ENCODE measurements at places on chromosomes 7 and 10. TPM values are rescaled to one million over a fixed set of nuclear protein-coding genes. Genes with fewer than 3 reads are reported as not detected.

RBP4 gene
- 58.0 TPM for total RNA-seq

KIAA1217 gene
- 13.0 TPM for total RNA-seq

LRIT1 gene
- not detected for total RNA-seq

PHYHIPL gene
- total RNA-seq = not detected

SPDYE8 gene
- total RNA-seq = not detected

PRRT4 gene
- total RNA-seq = 7.6 TPM

CTTNBP2 gene
- total RNA-seq = 3.0 TPM

ALKBH4 gene
- total RNA-seq = 26.4 TPM

SP8 gene
- not detected for total RNA-seq

SERPINE1 gene
- 1,267 TPM for total RNA-seq

LBX1 gene
- not detected for total RNA-seq

GRCh38 chr10:28839600-28840007 lies 162.3 kb downstream of the BAMBI start:
- H3K4me3 ChIP-seq = no peak overlapping the region
- no peaks in the 10 kb centered on the region for H3K36me3 ChIP-seq

- H3K27me3 ChIP-seq = no peaks in the 10 kb centered on the region
- H3K27ac ChIP-seq = no peak overlapping the region
- H3K36me3 ChIP-seq = no peaks in the 10 kb centered on the region
- no peak overlapping the region for H3K4me3 ChIP-seq
These were observed 39.8 kb upstream of the WASL start for GRCh38 chr7:123788584-123788983.

DNA sequence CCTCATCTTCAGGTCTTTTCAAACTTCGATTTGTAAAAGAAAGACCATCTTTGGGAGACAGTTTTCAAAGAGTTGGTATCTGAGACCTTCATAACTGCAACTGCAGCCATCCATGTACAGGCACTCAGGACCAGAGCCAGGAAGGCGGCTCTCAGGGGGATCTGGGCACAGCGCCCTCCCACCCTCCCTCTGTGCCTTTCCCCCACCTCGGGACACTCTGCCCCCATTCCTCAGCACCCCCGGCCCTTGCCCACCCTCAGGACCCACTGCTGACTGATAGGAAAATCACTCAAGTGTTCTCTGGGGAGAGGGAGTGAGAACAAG lies 143.6 kb downstream of the CUBN start:
- no peak overlapping the region for H3K4me3 ChIP-seq
- H3K27me3 ChIP-seq = no peaks in the 10 kb centered on the region
- H3K36me3 ChIP-seq = no peaks in the 10 kb centered on the region
- H3K27ac ChIP-seq = peak overlapping the region; percentile 78
- DNase-seq = no peak
- H3K4me1 ChIP-seq = peaks cover 23% of the 10 kb centered on the region

- H3K36me3 ChIP-seq = no peaks in the 10 kb centered on the region
- no peaks in the 10 kb centered on the region for H3K4me1 ChIP-seq
- H3K27me3 ChIP-seq = no peaks in the 10 kb centered on the region
- DNase-seq = peak; percentile 5
These were observed 136.6 kb upstream of the FAM20C start for GRCh38 chr7:55690-56248.

GRCh38 chr10:29102233-29102632 lies 186.6 kb upstream of the LYZL1 start:
- no peak overlapping the region for H3K4me3 ChIP-seq
- H3K27ac ChIP-seq = no peak overlapping the region
- no peaks in the 10 kb centered on the region for H3K36me3 ChIP-seq
- DNase-seq = no peak

- no peaks in the 10 kb centered on the region for H3K27me3 ChIP-seq
- no peak overlapping the region for H3K27ac ChIP-seq
- no peaks in the 10 kb centered on the region for H3K4me1 ChIP-seq
- H3K4me3 ChIP-seq = no peak overlapping the region
These were observed 88.0 kb downstream of the CELF2 start for GRCh38 chr10:11105676-11106004.

DNA sequence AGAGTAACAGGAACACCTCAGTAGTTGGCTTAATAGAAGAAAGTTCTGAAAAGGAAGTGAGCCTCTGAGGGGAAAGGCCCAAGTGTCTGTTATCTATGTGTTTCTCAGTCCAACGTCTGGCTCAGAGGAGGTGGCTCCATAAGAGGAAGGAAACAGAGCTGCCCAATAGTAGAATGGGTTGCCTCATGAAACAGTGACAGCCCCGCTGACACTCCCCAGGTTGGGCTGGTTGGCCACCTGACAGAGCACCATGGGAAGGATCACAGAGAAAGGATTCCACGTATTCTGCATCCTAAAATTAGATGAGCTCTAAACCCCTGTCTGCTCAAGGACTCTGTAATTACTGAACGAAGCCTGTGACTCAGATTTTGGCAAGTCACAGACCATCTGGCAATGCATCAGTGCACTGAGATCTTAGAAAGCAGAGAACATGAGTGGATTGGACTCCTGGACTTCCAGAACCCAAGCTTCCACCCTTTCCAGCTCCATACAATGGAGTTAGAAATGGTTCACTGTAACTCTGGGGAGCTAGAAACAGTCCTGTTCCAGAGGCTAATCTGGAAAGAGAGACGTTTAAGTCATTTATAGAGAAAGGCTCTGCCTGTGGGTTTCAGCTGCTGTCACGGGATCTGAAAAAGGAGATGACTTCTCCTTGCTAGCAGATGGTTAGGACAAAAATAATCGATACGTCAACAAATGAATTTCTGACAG lies 2.9 kb downstream of the PKD2L1 start:
- no peaks in the 10 kb centered on the region for H3K36me3 ChIP-seq
- no peaks in the 10 kb centered on the region for H3K27me3 ChIP-seq
- no peak overlapping the region for H3K4me3 ChIP-seq
- no peaks in the 10 kb centered on the region for H3K4me1 ChIP-seq

- H3K36me3 ChIP-seq = no peaks in the 10 kb centered on the region
These were observed 296.5 kb upstream of the ZNF32 start for GRCh38 chr10:43945094-43945730.

DNA sequence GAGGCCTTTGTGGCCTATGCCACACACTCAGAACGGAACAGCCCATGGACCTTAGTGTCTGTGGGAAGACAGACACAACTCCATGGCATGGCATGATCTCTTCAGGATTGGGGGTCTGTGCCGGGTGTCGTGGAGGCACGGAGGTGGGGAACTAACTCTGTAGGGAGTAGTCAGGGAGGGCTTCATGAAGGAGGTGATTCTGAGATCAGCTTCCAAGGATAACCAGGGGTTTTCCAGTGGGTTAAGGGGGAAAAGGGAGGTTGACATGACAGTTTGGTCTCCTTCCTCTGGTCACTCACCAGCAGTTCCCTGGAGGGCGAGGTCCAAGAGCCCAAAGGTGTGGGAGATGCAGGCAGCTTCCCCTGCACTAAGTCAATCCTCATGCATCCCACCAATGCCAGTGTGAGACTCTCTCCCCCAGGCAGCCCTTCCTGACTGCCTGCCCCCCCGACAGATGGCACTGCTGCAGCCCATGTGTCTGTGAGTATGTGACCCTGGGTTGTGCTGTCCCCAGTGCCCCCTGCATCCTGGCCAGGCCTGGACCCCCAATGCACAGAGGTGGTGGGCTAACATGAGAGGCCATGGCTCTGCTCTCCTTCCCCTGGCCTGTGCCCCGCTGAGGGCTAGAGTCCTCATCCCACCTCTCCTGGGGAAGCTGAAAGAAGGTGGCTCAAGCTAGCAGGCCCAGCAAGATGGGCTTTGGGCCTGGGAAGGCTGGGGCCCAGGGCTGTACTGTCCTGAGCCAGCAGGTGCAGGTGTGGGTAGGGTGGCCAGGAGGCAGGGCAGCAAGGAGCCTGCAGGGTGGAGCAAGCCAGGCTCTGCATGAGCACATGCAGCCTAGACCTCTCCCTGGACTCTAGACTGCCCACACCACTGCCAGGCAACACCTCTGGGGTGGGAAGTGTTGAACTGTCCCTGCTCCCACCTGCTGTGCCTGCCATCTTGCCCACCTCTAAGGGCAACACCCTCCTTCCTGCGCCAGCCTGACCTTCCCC lies 39.7 kb downstream of the RASGEF1A start:
- no peaks in the 10 kb centered on the region for H3K27me3 ChIP-seq
- H3K36me3 ChIP-seq = no peaks in the 10 kb centered on the region
- DNase-seq = peak; percentile 6
- peaks cover 2% of the 10 kb centered on the region for H3K4me1 ChIP-seq
- H3K4me3 ChIP-seq = no peak overlapping the region
- H3K27ac ChIP-seq = no peak overlapping the region

- no peaks in the 10 kb centered on the region for H3K4me1 ChIP-seq
- no peaks in the 10 kb centered on the region for H3K36me3 ChIP-seq
- no peak for DNase-seq
- no peak overlapping the region for H3K27ac ChIP-seq
These were observed 172.9 kb downstream of the DKK1 start for GRCh38 chr10:52486840-52487611.

DNA sequence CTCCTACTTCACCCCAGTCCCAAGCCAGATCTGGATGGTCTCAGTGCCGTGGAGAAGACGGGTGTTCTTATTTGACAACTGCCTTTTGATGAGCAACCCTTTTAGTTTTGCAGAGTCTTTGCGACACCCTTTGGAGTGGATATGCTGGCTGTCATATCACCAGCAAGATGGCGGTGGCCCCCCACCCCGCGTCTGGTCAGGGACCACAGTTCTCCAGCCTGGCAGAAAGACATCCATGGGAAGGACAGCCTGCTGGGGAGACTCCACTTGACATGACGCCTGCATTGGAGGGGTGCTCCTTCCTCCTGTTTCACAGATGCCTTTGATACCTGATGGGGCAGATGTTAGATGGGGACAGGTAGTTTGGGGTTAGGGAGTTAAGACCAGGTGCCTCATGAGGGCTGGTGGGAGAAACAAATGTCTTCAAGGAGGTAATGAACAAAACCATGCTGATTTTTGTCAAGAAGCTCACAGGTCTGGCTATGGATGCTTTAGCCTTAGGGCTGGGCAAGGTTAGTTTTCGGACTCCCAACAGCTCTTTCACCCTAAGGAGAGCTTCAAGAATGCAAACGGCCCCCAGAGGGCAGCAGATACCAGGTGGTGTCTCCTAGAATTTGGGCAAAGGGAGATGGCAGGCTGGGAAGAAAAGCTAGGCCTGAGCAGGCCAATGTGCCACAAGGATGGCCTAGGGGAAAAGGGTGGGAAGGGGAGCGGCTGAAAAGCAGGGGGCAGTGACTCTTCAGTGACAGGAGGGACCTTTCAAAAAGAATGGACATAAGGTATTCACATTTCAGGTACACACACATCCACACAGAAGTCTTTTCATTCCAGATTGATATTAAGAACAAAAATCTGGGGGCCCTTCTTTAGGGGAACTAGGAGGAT lies 95.2 kb downstream of the CLEC2L start:
- no peak overlapping the region for H3K27ac ChIP-seq
- peaks cover 75% of the 10 kb centered on the region for H3K36me3 ChIP-seq
- no peak for DNase-seq
- no peaks in the 10 kb centered on the region for H3K4me1 ChIP-seq
- no peaks in the 10 kb centered on the region for H3K27me3 ChIP-seq

DNA sequence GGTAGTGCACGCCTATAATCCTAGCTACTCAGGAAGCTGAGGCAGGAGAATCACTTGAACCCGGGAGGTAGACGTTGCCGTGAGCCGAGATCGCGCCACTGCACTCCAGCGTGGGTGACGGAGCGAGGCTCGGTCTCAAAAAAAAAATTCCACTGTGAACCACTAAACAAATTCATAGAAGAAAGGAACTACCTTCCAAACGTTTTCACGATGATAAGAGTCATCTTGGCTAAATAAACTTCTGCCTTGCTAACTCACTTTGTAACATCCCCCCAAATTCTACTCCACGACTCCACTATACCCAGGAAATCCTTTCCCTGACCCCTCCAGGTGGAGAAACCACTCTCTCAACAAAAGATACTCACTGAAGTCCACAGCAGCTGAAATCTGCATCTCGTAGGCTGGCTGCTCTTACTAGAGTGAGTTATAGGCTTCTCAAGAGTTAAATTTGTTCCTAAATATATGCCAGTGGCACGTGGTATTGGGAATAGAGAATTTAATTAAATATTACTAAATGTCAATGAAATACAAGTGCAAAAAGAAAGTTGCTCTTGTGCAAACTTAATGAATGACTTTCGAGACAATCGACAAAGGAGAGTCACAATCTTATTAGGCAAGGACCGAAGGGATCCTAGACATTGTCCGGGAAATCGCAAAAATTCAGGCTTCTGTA lies 1.6 kb upstream of the GTF2I start:
- H3K4me3 ChIP-seq = peak overlapping the region; percentile 95
- no peaks in the 10 kb centered on the region for H3K4me1 ChIP-seq
- H3K27ac ChIP-seq = peak overlapping the region; percentile 85
- no peaks in the 10 kb centered on the region for H3K27me3 ChIP-seq

DNA sequence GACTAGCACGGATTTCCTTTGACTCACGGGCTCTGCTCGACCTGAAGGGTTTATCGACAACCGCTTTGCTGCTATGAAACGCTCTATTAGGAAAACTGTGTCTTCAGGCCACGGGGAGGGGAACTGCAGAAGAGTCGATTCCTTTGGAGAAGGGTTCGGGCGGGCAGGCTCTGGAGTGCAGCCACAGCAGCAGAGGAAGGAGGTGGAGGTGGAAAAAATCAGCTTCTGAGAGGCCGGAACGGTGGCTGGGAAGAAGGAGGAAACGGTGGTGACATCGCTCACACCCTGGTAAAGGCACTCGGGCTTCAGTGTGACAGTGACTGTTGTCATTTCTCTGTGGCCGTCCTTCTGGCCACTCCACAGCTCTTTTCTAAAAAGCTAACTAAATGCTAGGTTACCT lies 64.6 kb upstream of the MGMT start:
- no peaks in the 10 kb centered on the region for H3K27me3 ChIP-seq
- no peak overlapping the region for H3K4me3 ChIP-seq
- H3K27ac ChIP-seq = no peak overlapping the region
- DNase-seq = no peak

GRCh38 chr7:158227258-158227984 lies 360.2 kb downstream of the PTPRN2 start:
- H3K4me3 ChIP-seq = no peak overlapping the region
- no peaks in the 10 kb centered on the region for H3K27me3 ChIP-seq
- no peaks in the 10 kb centered on the region for H3K4me1 ChIP-seq
- DNase-seq = no peak
- no peaks in the 10 kb centered on the region for H3K36me3 ChIP-seq
- no peak overlapping the region for H3K27ac ChIP-seq

- no peak overlapping the region for H3K27ac ChIP-seq
- peaks cover 22% of the 10 kb centered on the region for H3K4me1 ChIP-seq
- no peak for DNase-seq
These were observed 16.3 kb downstream of the ZMIZ2 start for GRCh38 chr7:44764665-44765578.

- peaks cover 35% of the 10 kb centered on the region for H3K4me1 ChIP-seq
- H3K27ac ChIP-seq = peak overlapping the region; percentile 30
- H3K27me3 ChIP-seq = no peaks in the 10 kb centered on the region
- DNase-seq = no peak
These were observed 694.1 kb downstream of the SUGCT start for GRCh38 chr7:40828686-40829600.

Data from ascending aorta (tissue), 2 donors.